ENCODE measurements at places on chromosomes 5 and 9.
A peak's percentile ranks its signal among the peaks of the same experiment; 100 is the strongest.

GRCh38 chr5:133847886-133848285 is 120.5 kb downstream of the C5orf15 start:
- no peak for DNase-seq

- DNase-seq, result no peak
Measured at GRCh38 chr5:5005353-5005752, 134.8 kb upstream of the ADAMTS16 start.

DNA sequence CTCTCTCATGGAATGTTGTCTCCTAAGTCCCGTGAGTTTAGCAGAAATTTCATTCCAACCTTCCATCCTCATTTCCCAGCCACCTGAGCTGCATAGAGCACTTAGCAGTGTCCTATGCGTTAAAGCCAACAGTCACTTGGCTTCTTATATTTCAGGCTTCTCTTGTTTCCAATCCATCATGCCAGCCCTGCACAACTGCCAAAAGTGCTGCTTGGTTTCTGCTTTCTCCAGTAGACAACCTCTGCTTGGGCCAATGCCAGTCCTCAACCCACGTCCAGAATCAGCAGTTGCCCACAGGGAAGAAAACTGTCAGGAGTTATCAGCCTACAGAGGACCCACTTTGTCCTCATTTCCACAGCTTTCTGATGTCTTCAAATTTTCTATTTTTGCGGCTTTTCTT is 42.5 kb downstream of the KCNIP1 start:
- DNase-seq, result no peak

DNA sequence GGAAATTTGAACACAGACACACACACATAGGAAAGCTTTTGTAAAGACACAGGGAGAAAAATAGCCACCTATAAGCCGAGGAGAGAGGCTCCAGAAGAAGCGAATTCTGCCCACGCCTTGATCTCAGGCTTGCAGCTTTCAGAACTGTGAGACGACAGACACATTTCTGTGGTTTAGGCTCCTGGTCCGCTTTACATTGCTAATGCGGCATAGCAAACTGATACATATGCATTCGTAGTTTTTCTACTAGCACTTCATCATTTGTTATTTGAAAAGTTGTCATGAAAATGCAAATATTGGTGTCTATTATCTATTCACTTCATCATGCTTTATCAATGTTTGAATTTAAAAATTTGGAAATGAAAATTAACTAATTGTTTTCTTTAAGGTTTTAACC is 674.9 kb downstream of the SEMA5A start:
- no peak for DNase-seq

GRCh38 chr5:29697785-29698414 is 1495.6 kb upstream of the CDH6 start:
- no peak for DNase-seq

GRCh38 chr9:84812847-84813246 is 143.3 kb downstream of the NTRK2 start:
- DNase-seq, result no peak

DNA sequence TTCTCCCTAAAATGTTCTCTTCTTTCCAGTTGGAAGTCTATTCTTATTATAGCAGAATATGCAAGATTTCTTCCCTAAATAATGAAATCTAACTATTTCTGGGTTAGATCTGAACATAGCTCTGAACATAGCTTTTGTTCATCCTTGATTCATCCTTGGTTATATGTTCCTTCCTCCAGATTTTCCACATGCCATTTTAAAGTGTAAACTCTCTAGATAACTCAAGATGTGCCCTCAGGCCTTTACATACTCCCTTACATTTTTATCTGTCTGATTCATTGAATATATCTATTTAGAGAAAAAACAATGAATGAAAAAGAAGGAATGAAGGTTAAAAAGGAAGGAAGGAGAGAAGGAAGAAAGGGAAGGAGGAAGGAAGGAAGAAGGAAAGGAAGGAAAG is 100.9 kb downstream of the FBXO38 start:
- no peak for DNase-seq

DNA sequence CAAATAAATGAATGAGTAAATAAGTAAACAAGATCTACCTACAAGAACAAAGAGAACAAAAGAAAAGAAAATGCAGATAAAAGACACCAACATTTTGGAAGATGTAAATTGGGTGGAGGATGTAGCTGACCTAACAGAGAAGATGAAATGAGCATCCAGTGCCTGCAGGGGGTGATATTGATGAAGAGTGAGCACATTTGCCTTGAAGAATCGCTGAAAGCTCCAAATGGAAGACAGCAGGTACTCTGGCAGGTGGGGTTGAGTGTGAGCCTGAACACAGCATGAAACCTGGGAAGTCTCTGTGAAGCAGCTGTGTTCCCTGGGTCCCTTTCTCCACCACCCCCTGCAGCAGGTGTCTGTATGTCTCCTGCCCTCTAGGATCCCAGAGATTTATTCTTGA is 125.6 kb downstream of the NXNL2 start:
- no peak for DNase-seq

DNA sequence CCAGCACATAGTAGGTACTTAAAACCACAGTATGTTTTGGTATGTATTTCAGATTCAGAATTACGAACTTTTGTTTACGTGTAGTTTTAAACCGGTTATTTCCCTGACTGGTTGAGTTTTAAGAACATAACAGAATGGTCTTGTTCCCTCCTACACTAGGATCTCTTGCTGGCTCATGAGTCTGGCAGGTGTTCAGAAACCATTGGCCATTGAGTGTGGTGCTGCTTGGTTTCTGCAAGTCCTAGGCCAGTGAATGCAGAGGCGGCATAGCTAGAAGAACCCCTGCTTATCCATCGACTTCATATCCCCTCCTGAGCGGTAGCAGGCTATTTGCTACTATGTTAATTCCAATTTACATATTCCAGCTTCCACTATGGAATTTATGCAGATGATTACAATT is 65.6 kb downstream of the GPR21 start:
- DNase-seq, result no peak

- no peak for DNase-seq
Measured at GRCh38 chr9:128096616-128097536, 28.8 kb downstream of the SLC25A25 start.

- DNase-seq, result no peak
Measured at GRCh38 chr9:95193067-95193466, 124.4 kb downstream of the FANCC start.

DNA sequence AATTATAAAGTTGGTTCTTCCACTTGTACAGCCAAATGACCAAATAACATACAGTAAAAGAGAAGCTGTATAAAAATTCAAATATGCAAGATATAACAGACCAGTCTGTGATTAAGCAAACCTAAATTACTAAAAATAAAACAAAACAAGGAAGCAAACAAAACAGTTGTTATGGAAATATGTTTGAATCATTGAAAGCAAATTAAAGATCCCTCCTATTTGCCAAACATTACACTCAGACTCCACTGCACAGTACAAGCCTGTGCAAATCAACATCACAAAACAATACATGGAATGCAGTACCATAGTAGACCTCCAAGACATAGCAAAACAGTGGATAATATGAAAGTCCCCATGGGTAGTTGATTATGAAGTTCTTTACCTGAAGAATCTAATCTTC is 288.1 kb upstream of the PTGER4 start:
- no peak for DNase-seq

GRCh38 chr9:86193088-86193487 is 66.4 kb downstream of the C9orf153 start:
- no peak for DNase-seq

DNA sequence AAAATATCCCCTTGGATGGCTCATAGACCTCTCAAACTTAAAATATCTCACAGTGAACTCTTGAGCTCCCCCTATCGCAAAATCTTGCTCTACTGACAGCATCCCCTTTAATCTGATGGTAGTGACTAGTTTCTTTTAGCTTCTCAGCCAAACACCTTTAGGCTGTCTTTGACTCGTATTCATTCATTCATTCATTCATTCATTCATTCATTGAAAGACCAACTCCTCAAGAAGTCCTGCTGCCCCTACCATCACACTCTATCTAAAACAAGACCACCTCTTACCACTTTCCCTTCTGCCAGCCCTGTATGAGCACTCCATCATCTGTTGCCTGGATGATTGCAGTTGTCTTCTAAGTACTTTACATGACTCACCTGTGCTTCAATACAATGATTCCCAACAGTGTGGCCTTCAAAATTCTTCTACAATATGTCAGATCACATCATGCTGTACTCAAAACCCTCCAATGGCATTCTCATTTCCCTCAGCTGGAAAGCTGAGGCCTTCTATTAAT is 46.8 kb downstream of the ITGA2 start:
- no peak for DNase-seq

DNA sequence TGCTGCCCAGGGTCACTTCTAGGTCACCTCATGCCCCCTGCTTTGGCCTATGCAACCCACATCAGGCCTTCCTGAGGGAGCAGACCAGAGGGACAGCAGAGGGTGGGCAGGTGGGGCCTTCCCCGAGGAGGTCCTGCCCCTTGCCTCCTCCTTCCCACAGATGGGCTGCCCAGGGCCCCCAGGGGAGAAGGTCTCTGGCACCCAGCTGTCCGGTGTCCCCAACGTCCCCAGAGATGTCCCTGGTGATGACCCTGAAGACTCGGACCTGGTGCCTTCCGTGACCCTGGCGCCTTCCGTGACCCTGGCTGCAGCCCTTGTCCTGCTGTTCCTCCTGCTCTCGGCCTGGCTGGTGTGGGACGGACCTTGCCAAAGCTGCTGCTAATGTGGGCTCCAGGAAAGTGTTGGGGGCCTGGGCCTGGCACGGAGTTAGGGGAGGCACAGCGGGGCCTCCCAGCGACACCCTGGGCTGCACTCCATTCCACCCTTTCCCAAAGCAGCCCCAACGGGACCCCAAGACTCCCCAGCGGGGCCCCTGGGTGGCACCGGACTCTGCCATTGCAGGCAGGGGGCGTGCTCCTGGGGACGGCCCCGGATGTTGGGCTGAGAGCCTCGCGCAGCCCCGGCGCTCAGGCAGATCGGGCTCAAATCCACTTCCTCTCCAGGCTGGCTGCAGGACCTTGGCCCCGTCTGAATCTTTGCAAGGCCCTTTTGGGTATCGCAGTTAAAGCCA is 6.8 kb upstream of the SLC2A6 start:
- DNase-seq, result no peak

GRCh38 chr5:10653751-10654400 is 90.0 kb downstream of the ANKRD33B start:
- no peak for DNase-seq

DNA sequence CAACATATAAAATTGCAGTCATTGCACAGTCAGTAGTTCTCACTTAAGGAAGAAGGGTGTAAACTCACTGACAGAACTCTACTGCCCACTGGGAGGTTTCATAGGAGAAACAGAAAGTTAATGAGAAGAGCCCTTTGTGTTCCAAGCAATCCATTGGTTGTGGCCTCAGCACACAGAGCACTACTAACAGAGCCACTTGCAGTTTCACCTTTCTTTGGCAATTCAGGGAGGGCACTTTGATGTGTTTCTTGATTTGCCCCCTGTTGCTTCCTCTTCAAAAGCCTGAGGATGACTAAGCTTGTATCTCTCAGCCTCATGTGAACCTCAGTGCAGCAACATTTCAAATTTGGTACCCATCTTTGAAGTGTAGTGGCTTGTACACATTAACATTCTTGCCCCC is 409.4 kb downstream of the DMRTA1 start:
- DNase-seq, result no peak

- peak; percentile 64 for DNase-seq
Measured at GRCh38 chr9:726005-726404, 115.5 kb upstream of the DMRT1 start.

GRCh38 chr5:132012371-132013005 is 1.0 kb upstream of the ACSL6 start:
- DNase-seq, result no peak

GRCh38 chr5:79416499-79416898 is 97.4 kb downstream of the HOMER1 start:
- no peak for DNase-seq

DNA sequence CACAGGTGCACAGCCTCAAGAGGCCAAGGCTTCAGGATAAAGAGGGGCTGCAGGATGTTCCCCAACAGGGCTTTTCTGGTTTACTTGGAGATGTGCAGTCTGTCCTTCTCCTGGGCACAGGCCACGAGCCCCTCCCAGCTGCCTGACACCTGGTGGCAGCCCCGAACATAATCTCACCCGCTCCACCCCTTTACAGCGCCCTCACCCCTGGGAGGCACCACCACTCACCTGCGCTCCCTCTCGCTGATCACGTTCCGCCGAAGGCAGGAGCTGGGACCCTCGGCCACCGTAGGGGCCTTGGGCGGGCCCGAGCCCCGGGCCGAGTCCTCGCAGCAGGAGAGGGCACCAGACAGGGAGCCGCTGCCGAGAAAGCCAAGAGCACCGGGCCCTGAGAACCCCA is 514 bp downstream of the SOHLH1 start:
- DNase-seq, result no peak

DNA sequence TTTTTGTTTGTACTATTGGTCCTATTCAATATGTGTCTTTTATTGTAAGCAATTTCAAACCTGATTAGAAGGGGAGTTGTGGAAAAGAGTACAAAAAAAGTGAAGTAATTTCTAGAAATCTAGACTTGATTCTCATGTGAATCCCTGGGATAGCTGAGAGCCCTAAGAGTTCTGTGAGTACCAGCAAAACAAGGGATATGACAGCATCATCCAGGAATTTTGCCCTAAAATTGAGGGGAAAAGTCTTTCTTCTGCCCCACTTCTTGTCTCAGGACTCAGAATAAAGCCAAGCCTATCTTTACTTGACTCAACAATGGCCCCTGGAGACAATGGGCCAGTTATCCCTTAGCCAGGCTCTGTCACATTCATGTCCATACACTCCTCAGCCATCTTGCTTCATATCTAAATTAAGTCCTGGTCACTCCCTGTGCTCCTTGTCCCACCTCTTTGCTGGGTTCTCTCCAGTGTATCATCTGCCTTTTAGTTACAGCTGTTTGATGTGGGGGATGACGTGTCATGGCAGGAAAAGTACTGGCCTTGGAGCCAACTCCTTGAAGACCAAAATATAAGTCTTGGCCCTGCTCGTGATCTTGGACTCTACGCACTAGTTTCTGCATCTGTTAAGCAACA is 81.2 kb downstream of the ADAMTS12 start:
- no peak for DNase-seq

DNA sequence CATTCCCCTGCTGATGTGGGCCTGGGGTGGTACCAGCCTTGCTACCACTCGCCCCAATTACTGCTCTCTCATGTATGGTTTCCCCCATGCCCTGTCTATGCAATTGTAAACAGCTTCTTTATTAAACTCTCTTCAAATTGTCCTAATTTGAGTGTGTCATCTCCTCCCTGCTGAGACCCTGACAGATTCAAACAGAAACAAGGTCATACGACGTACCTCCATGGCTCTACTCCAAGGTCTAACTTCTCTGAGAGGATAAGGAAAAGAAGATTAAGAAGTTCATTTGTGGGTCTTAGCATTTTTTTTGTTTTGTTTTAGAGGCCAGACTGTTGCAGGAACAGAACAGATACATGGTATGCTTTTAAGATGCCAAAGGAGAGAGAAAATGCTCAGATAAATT is 38.0 kb downstream of the ABITRAM start:
- DNase-seq, result no peak

- DNase-seq, result no peak
Measured at GRCh38 chr5:136766456-136766855, 401.1 kb upstream of the TRPC7 start.

DNA sequence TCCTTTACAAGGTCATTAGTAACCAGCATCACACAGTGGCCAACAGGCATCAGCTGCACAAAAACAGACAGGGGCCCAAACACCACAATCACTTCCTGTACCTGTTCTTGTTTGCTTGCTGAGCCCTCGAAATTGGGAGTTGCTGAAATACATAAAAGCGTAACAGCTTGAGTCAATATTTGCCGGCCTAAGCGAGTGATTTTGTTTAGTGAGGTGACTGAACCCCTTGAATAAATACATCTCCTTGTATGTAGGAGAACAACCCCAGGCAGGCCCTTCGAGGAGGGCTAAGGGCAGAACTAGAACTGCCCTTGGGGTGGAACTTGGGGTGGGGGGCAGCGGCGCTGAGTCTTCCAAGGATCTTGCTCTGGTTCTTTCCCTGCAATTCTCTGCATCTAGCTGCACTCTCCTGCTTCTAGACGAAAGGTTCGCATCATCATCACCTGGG is 502.5 kb downstream of the RASEF start:
- DNase-seq, result no peak

All from head of caudate nucleus (tissue), 42 donors.